ENCODE measurements at places on chromosomes 7 and 10. TPM values are rescaled to one million over a fixed set of nuclear protein-coding genes. Genes with fewer than 3 reads are reported as not detected.

The MYPN gene
- polyA plus RNA-seq = 0.16 TPM

- DNase-seq = no peak
These were observed 73.8 kb downstream of the ZNF277 start for GRCh38 chr7:112280267-112280666.

DNA sequence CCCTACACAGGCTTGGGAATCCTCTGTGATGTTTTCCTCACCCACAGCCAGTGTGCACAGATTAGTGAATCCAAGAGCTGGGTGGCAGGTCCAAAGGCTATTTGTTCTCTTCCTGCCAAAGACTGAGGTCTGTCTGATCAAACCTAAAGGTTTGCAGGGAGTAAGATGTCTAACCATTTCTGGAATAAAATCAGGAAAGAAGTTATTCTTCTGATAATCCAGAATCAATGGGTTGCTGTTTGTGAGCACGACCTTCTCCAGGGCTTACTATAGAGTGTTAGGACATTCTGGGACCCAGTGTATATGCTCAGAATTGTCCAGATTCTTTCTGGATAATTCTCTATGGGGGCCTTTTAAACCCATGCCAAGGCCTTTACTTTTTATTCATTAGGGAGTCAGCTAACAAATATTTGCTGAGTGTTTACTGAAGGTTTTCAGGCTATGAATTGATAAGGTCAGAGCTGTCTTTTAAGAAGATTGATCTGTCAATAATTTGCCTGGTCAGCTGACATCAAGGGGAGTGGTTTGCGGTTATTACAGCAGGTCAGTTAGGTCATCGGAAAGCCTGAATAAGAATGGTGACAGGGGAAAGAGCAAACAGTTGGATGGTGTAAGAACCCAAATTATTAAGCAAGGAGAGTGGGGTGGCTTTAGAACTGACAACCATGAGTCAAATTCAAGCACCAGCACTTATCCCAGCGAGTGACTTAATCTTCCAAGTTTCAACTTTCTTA lies 7.5 kb upstream of the TECTB start:
- peak; percentile 68 for DNase-seq

GRCh38 chr10:29265210-29265768 lies 23.6 kb upstream of the LYZL1 start:
- DNase-seq = no peak

The PIP gene
- polyA plus RNA-seq = not detected

GRCh38 chr10:88060762-88061161 lies 197.3 kb downstream of the PTEN start:
- no peak for DNase-seq

The LBX1 gene
- 0.03 TPM for polyA plus RNA-seq

Data from large intestine (tissue), 12 donors.